Epithelial cell of prostate (primary cell): ENCODE measurements at places on chromosomes 6 and 20.

DNA sequence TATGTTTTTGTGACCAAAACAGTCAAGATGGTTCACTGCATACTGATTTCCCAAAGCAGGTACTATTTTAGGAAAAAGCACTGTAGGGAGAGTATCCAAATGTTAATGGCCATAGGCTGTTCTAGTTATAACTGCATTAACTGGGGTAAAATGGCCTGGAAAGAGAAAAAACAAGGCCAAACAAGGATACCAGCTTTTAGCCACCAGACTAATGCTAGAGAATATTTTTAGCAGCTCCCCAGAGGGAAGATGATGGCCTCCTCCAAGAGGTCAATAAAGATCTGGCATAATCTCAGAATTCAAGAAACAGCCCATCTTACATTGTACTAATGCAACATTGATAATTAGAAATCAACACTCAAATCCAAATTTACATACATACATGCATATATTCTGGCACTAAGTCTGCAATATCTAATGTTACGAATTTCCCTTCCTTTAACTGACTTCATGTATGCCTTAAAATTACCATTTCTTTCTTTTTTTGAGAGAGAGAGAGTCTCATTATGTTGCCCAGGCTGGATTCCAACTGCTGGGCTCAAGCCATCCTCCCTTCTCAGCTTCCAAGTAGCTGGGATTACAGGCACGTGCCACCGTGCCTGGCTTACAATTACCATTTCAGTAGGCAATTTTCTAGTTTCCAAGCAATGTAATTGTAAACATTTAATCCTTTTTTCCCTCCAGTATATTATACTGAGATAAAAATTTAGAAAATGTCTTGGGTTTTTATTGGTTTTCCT, 9.3 kb downstream of the COX7A2 start:
- no peak for DNase-seq

- DNase-seq, result no peak
Observed at GRCh38 chr6:170159022-170159965, 131.6 kb downstream of the DLL1 start.

DNA sequence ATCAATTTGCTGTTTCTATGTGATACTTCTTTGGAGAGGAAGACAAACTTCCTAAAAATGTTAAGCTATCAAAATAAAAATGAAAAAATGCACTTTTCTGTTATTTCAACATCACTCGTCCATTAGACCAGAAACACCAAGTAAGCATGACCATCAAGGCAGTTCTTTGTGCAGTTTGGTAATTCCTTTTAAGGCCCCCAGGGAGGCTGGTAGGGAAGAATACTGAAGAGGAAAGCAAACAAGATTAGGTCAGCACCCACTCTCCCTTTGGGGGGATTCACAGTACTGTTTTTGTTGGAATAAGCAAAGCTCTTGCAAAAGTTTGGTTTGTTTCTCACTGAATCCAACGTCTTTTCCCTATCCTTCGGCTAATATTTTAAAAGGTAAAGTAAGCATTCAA, 206.8 kb upstream of the SLC35B3 start:
- no peak for DNase-seq

DNA sequence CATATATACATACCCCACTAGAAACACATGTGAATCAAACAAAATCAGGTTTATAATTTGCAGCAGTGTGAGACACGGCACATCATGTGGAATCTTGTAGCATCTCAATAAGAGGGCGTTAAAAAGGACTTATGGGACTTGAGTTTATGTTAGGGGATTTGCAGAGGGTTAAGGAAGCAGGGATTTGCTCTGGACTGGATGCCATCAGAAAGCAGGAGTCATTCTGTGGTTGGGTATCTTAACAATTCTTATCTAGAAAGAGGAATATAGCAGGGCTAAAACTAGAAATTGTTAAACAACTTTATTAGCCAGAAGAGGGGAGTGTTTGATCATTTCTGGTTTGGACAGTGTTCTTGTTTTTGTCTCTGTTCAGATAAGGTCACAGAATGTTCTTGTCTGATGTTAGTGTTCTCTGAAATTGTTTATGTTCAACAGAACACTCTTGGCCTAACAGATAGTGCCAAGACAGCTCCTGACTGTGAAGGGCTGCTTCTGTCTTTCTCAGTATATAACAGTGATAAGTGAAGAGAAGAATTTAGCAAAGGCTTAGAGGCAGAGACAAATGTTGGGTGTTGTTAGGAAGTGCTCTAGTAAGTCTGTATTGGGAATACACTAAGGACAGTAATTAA, 39.2 kb downstream of the LIN28B start:
- DNase-seq, result no peak

DNA sequence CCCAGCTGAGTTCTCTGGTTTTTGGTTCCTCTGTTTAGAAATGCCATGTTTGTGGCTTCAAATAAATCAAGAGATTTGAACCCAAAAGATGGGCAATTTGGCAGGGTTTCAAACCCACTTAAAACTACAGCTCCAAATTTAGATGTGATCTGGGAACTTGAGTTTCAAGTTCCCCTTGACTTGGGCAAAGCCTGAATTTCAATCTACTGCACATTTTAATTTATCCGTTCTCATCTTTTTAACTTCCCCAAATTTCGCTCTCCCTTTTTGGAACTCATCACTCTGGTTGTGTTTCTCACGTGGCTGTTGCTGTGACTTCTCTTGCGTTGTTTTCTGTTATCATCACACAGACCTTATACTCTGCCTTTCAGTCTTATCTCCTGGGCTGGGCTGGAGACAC, 230.9 kb downstream of the CDC5L start:
- DNase-seq, result no peak

- DNase-seq, result no peak
Observed at GRCh38 chr20:13426870-13427269, 205.8 kb downstream of the ISM1 start.

DNA sequence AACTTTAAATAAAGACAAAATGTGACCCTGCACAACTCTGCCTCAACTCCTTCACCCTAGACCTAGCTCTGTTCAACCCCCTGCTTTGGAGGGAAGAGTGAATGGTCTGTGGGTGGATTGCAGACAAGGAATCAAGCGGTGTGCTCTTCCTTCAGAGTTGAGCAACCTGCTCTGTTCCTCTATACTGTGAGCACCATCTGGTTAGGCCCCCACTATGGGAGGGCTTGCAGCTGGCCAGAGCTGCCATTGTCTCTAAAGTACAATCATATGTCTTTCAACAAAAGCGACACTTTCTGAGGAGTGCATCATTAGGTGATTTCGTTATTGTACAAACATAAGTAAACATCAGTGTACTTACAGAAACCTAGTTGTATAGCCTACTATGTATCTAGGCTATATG, 406.1 kb upstream of the MARCKS start:
- no peak for DNase-seq

- DNase-seq, result no peak
Observed at GRCh38 chr20:32167552-32167951, 40.0 kb downstream of the PLAGL2 start.

- no peak for DNase-seq
Observed at GRCh38 chr6:116152620-116153019, 26.7 kb upstream of the COL10A1 start.

DNA sequence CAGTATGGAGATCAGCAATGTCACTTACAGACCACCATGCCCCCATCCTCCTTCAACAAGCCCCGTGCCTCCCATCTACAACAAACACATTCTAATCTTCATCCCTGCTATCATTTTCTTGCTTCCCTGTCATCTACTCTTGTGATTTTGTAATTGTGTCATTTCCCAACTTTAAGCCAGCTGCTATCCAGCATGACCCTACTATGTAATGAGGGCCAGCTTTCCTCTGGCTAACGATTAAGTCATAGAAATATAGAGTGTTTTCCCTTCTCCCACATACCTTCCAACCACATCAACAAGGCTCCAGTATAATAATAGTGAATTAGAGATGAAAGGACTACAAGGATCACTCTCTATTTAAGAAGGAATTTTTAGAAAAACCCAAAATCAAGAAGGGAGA, 607.0 kb downstream of the TENT5A start:
- no peak for DNase-seq

DNA sequence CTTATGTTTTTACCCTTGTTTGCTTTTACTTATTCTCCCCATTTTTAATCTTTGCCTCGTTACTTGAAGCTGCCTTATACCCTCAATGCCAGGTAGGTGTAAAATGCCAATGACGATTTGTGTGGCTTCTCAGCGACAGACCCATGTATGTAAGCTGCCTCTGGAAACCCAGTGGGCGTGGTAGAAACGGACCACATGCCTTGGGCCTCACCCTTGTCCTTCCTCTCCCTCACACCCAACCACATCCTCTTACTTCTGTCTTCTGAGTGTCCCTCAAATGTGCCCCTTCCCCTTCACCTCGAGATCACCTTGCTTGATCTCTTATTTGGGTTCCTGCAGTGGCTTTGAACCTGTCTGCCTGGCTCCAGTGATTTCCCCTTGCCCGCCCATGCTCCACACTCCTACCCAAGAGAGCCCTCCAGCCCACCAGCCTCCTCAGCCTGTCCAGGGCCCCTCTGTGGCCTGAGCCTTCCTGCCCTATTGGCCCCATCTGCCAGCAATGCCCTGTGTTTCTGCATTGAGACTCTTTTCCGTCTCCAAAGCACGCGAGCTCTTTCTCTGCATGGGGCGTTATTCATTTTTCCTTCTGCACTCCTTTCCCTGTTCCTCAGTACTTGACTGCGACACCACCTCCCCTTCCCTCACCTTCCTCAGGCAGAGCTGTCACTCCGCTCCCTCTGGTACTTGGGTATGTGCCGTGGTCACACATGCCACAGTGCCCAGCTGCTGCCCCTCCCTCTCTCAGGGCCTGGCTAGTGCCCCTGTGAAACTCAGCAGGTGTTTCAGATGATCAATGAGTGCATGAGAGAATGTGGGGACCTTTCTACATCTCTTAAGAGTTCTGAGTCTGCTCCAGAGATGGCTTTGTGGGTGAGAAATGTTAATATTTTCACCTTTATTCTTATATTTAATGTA, 115.4 kb downstream of the SLX4IP start:
- no peak for DNase-seq

DNA sequence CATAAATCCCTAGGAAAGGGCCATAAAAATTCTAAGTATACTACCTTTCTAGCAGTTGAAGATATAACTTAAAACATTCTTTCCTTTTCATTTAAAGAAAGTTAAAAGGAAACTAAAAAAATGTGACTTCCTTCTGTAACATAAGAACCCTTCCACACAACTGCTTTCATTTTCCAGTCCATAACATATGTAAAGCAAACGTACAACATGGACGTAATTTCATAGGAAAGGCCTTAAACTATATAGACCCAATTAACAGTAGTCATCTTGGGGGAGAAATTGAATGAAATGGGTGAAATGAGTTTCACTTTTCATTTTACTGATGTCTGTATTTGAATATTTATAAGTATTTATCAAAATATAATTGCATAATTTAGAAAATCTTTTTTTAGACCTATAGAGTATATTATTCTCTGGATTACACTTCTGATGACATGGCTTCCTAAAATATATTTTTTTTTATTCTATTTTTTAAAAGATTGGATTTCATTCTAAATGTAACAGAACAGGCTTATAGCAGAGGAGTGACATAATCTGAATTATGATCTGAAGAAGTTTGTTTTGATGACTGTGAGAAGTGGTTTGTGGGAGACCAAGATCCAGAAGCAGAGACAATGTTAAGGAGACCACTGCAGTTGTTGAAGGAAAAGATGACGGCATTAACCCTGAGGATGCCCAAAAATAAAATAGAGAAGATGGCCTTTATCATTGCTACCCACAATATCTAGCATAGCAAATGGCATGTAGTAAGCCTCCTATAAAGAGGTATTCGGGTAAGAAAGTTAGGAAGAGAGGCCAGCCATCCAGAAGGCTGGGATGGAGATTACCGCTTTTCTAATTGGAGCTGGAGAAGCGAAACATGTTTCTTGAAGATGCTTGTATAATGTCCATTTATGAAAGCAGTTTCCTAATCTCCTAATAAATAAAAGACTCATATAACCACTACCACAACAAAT, 260.4 kb downstream of the PTPRK start:
- DNase-seq, result no peak
